CD4-positive, alpha-beta T cell (primary cell): ENCODE measurements at places on chromosomes 16 and 17. TPM values are rescaled to one million over a fixed set of nuclear protein-coding genes. Genes with fewer than 3 reads are reported as not detected.

GRCh38 chr17:57875290-57876022 lies 25.6 kb upstream of the MRPS23 start:
- peaks cover 27% of the 10 kb centered on the region for H3K4me1 ChIP-seq
- no peak overlapping the region for H3K27ac ChIP-seq
- peaks cover 4% of the 10 kb centered on the region for H3K27me3 ChIP-seq
- no peak for DNase-seq
- H3K4me3 ChIP-seq: no peak overlapping the region

DNA sequence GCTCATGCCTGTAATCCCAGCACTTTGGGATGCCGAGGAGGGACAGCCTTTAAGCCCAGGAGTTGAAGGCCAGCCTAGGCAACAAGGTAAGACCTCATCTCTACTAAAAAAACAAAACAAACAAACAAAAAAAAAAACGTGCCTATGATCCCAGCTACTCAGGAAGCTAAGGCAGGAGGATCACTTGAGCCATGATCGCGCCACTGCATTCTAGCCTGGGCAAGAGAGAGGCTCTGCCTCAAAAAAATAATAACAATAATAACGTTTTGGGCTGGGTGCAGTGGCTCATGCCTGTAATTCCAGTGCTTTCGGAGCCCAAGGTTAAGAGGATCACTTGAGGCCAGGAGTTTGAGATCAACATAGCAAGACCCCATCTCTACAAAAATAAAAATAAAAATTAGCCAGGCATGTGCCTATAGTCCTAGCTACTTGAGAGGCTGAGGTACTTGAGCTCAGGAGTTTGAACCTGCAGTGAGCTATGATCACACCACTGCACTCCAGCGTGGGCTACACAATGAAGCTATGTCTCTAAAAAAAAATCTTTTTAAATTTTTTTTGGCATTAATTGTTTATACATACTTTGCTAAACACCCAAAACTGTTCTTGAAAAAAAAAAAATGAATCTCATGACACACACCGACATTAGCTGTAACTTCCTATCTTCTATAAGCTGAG lies 3.3 kb downstream of the PHLPP2 start:
- DNase-seq: no peak
- no peaks in the 10 kb centered on the region for H3K27me3 ChIP-seq
- H3K4me1 ChIP-seq: peaks cover 11% of the 10 kb centered on the region
- no peaks in the 10 kb centered on the region for H3K36me3 ChIP-seq
- H3K4me3 ChIP-seq: no peak overlapping the region

The C17orf67 gene
- 4.3 TPM for total RNA-seq

DNA sequence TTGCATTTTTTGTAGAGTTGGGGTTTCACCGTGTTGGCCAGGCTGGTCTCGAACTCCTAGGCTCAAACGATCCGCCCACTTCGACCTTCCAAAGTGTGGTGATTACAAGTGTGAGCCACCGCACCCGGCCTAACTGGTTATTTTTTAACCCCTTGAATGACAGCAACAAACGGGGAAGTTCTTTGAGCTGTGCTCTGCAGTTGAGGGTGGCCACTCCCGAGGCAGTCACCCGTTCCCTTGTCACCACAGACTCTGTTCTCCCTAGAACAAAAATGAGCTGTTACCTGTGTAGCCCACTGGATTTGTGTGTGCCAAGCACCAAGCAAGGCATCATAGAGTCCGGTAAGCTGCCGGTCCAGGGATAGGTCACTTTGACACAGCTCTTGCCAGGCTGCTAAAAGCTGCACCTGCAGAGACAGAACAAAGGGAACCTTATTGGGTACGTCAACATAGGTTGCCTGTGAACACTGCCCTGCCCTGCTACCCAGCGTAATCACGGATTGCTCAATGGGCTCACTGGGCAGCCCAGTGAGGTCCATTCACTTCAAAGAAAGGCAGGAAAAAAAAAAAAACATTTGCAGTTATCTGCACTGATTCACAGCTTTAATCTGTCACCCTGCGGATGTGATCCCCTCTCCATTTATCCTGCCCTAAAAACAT lies 19.6 kb downstream of the COG7 start:
- no peak overlapping the region for H3K27ac ChIP-seq
- H3K36me3 ChIP-seq: peaks cover 51% of the 10 kb centered on the region
- H3K4me3 ChIP-seq: no peak overlapping the region
- H3K4me1 ChIP-seq: no peaks in the 10 kb centered on the region
- no peaks in the 10 kb centered on the region for H3K27me3 ChIP-seq
- no peak for DNase-seq

DNA sequence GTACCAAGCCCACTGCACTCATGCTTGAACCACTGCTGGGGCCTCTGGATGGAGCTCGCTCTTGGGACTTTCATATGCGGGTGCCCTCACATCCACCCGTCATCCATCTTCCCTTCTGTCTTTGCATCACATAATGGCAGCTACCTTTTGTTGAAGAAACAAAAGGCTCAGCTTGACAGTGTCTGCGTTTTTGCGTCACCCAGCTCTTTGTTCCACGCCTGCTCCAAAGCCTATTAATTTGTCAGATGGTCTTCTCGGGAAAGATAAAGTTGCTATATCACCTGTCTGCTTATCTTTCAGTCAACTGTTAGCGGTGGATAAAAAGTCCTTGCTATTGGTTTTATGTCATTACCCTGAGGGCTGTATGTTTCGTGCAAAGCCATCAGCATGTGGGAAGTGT lies 18.1 kb upstream of the BCO1 start:
- H3K27ac ChIP-seq: no peak overlapping the region
- no peaks in the 10 kb centered on the region for H3K4me1 ChIP-seq
- H3K36me3 ChIP-seq: no peaks in the 10 kb centered on the region
- H3K27me3 ChIP-seq: no peaks in the 10 kb centered on the region
- DNase-seq: no peak
- no peak overlapping the region for H3K4me3 ChIP-seq

GRCh38 chr16:49658531-49658930 lies 197.4 kb downstream of the ZNF423 start:
- no peak for DNase-seq
- H3K27me3 ChIP-seq: no peaks in the 10 kb centered on the region
- H3K4me1 ChIP-seq: no peaks in the 10 kb centered on the region
- H3K4me3 ChIP-seq: no peak overlapping the region

DNA sequence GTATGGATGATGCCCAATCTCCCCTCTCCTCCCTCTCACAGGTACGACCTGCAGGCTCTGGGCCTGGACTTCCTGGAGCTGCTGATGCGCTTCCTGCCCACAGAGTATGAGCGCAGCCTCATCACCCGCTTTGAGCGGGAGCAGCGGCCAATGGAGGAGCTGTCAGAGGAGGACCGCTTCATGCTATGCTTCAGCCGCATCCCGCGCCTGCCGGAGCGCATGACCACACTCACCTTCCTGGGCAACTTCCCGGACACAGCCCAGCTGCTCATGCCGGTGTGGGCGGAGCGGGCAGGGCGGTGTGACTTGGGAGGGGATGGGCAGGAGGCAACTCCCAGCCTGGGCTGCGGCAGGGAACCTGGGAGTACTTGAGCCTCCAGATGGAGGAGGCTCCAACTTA lies 18.1 kb downstream of the SPATA32 start:
- peak overlapping the region; percentile 2 for H3K27ac ChIP-seq
- H3K36me3 ChIP-seq: peaks cover 79% of the 10 kb centered on the region
- DNase-seq: no peak
- H3K4me1 ChIP-seq: peaks cover 80% of the 10 kb centered on the region
- H3K4me3 ChIP-seq: no peak overlapping the region
- no peaks in the 10 kb centered on the region for H3K27me3 ChIP-seq

- H3K27ac ChIP-seq: no peak overlapping the region
- no peak overlapping the region for H3K4me3 ChIP-seq
- H3K27me3 ChIP-seq: no peaks in the 10 kb centered on the region
Observed at GRCh38 chr17:16489431-16489830, 2.6 kb downstream of the LRRC75A start.

- no peak overlapping the region for H3K27ac ChIP-seq
- no peaks in the 10 kb centered on the region for H3K4me1 ChIP-seq
- H3K4me3 ChIP-seq: no peak overlapping the region
- no peaks in the 10 kb centered on the region for H3K27me3 ChIP-seq
Observed at GRCh38 chr16:63461248-63461841, 1425.1 kb upstream of the CDH8 start.

The GLP2R gene
- not detected for total RNA-seq

DNA sequence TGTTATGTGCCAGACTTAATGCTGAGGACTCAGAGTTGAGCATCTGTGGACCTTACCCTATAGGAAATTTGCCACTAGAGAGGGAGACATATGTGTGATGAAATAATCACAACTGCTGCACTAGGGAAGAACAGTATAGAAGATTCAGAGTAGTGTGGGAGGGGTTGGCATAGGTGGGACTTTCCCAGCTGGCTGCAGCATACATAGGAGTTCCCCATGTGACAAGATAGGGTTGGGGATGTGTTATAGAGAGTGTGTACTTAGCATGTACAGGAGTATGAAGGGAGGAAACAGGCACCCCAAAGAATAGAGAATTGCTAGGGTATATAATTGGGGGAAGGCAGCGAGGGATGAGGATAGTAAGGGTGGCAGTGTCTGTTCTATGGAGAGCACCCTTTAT lies 2.9 kb downstream of the NUP93 start:
- DNase-seq: no peak
- no peaks in the 10 kb centered on the region for H3K27me3 ChIP-seq
- no peak overlapping the region for H3K27ac ChIP-seq
- peaks cover 31% of the 10 kb centered on the region for H3K4me1 ChIP-seq
- H3K36me3 ChIP-seq: no peaks in the 10 kb centered on the region

The ENPP7 gene
- total RNA-seq: not detected

DNA sequence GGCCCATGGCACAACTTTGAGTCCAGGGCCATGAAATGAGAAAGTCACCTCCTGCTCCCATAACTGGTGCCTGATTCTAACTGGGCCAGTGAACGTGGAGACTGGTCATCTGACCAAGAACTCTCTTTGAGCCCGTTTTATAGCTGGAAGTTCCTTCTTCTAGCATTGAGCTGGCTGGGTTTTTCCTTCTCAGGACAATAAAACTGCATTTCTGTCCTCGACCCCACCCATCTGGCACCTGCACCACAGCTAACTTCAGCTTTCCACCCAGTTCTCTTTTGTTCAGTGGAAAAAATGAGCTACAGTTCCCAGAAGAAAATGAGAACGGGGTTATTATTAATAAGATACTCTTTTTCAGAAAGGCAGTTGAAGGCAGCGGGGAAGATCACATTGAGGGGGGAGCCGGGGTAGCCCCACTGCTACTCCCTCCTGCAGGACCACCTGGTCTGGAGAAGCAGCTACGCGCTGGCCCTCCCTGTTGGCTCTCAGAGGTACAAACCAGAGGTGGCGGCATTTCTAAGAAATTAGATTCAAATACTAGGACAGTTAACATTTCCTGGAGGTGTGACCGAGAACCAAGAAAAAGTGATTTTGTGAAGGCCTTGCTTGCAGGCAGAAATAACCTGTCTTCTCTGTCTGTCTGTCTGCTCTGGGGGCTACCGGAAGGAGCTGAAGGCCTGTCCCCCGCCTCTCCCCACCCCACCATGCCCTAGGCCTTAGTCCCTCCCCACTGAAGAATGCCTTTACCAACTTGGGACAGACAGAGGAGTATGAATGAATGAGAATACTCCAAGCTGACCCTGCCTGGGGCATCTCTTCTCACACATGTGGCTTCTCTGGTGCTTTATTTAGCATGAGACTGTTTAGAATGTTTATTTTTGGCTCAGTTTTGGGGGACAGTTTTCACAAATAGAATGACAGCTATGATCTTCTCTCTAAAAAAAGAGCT lies 123.9 kb downstream of the XYLT1 start:
- H3K4me1 ChIP-seq: peaks cover 82% of the 10 kb centered on the region
- H3K4me3 ChIP-seq: no peak overlapping the region
- DNase-seq: no peak
- H3K36me3 ChIP-seq: peaks cover 4% of the 10 kb centered on the region

The TBC1D28 gene
- total RNA-seq: not detected

- H3K27me3 ChIP-seq: no peaks in the 10 kb centered on the region
- no peaks in the 10 kb centered on the region for H3K36me3 ChIP-seq
- no peak for DNase-seq
Observed at GRCh38 chr17:27810211-27810901, 10.0 kb upstream of the NOS2 start.

The NUPR1 gene
- not detected for total RNA-seq

The RNF112 gene
- 1.5 TPM for total RNA-seq

DNA sequence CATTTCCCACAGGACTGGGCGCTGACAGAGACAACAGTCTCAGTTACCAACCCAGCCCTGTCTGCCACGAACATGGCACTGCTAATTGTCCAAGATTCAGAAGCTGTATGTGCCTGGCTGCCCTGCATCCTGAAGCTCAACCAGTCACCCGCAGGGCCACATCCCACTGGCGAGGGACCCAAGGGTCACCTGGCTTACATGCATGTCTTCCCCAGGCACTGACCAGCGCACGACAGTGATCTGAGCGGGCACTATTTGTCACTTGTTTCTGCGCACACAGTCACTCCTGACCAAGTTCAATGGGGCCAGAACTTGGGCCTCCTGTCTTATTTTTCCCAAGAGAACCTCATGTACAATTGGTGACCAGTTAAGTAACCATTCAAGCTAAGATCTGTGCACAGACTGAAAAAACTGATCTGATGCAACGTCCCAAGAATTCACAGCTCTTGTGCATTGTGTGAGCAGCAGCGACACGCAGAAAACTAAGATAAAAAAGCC lies 13.1 kb downstream of the USP7 start:
- no peaks in the 10 kb centered on the region for H3K27me3 ChIP-seq
- H3K4me1 ChIP-seq: peaks cover 87% of the 10 kb centered on the region
- no peak overlapping the region for H3K4me3 ChIP-seq
- peaks cover 3% of the 10 kb centered on the region for H3K36me3 ChIP-seq

DNA sequence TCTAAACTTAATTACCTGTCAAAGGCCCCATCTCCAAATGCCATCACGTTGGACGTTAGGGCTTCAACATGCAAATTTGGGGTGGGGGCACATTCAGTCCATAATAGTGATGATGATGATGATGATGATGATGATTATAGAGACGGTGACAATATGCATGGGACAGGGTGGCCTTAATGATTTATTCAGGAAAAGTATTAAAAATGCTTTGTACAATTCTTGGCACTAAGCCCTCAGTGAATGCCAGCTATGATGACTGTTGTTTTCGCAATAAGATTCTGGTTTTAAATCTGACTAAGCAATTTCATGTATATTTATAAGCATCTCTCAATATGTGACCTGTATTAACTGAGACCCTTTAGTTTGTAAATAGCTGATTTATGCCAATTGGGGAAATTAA lies 106.3 kb downstream of the C16orf95 start:
- H3K4me3 ChIP-seq: no peak overlapping the region
- H3K27me3 ChIP-seq: no peaks in the 10 kb centered on the region
- no peak for DNase-seq
- no peak overlapping the region for H3K27ac ChIP-seq
- no peaks in the 10 kb centered on the region for H3K36me3 ChIP-seq

DNA sequence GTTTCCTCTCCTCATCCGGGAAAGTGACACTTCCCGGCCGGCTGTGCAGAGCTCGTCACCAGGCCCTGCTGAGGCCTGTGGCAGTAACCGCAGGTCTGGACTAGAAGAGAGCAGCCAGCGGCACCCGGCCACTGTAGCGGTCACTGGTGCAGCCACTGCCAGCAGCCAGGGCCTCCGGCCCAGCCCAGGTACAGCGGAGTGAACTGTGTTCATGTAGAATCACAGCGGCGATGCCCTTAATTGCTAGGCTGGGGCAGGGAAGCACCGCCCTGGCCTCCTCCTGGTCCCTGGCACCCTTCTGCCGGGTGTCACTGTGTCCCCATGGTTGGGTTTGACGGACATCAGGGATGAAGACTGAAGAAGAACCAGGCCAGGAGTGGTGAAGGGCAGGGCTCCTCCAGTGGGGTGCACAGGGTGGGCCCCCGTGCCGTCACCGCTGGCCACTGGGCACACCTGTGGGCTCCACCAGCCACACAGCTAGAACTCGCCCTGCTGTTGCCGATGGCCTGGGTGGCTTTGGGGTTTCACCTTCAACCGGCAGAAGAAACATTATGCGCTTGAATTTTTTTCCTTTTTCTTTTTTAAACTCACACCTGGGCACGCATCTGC lies 165.2 kb upstream of the CHMP6 start:
- no peak overlapping the region for H3K4me3 ChIP-seq
- peaks cover 3% of the 10 kb centered on the region for H3K4me1 ChIP-seq
- DNase-seq: no peak
- H3K27me3 ChIP-seq: no peaks in the 10 kb centered on the region
- H3K36me3 ChIP-seq: peaks cover 30% of the 10 kb centered on the region
